ENCODE measurements at places on chromosomes 3 and 15.
A peak's percentile ranks its signal among the peaks of the same experiment; 100 is the strongest.

GRCh38 chr15:92864127-92864814 lies 35.9 kb upstream of the CHD2 start:
- no peak for DNase-seq

- DNase-seq: no peak
Observed at GRCh38 chr3:149282836-149283235, 50.6 kb downstream of the TM4SF18 start.

GRCh38 chr3:119352863-119353527 lies 58.8 kb downstream of the ARHGAP31 start:
- DNase-seq: peak; percentile 43

GRCh38 chr3:124295362-124295761 lies 303.4 kb upstream of the ROPN1 start:
- DNase-seq: no peak

DNA sequence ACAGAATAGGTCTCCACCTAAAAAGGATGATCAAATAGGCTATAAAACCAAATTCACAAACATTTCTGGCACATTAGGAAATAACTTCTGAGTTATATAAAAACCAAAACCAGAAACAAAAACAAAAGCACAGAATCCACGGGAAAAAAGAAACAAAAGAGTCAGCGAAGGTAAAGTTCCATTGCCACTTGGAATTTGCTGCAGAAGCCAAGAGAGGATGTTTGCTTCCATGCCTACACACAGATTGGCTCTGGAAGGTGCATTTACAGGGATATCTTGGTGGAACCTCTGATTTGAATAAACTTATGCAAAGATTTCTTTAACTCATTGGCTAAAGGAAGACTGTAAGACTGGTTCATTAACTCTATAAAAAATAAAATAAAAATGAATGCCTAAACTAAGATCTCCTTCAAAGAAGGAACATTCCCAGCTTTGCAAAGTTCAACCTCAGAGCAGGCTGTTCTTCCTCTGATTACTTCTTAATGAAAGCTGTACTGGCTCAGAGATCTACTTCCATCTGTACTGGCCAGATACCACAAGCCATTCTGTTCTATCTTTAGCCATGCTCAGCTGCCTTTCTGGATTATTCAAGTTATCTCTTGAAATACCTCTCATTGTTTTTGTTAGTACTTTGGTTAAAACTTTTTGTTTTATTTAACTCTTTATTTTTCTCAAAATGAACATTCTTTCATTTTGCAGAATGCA lies 537.5 kb upstream of the CCDC54 start:
- DNase-seq: no peak

- no peak for DNase-seq
Observed at GRCh38 chr3:187293516-187294430, 2.2 kb upstream of the MASP1 start.

- no peak for DNase-seq
Observed at GRCh38 chr3:13659221-13659969, 110.5 kb downstream of the FBLN2 start.

DNA sequence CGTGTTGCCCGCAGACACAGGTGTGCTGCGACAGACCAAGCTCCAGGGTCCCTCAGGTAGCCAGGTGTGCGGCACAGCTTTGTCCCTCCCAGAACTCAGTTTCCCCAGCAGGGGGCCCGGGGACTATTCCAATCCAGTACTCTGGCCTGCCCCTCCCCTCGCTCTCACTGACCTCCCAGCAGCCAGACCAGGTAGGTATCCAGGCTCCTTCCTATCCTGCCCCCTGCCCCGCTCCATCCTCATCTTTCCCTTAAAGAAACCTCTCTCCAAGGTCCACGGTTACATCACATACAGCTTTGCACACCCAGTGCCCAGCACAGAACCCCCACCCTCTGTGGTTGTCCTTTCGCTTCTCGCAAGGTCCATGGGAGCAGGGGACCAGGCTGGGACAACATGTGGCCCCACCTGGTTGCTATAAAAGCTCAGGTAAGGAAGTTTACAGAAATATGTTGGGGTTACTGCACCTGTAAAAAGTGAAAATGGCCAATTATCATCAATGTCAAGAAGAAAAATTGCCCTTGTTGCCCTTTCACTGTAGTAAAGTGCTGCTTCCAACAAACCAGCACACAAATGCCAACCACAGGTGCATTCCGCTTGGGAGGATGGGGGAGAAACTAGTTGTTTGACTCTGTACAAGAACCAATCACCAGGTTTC lies 7.3 kb upstream of the CYP11A1 start:
- no peak for DNase-seq

DNA sequence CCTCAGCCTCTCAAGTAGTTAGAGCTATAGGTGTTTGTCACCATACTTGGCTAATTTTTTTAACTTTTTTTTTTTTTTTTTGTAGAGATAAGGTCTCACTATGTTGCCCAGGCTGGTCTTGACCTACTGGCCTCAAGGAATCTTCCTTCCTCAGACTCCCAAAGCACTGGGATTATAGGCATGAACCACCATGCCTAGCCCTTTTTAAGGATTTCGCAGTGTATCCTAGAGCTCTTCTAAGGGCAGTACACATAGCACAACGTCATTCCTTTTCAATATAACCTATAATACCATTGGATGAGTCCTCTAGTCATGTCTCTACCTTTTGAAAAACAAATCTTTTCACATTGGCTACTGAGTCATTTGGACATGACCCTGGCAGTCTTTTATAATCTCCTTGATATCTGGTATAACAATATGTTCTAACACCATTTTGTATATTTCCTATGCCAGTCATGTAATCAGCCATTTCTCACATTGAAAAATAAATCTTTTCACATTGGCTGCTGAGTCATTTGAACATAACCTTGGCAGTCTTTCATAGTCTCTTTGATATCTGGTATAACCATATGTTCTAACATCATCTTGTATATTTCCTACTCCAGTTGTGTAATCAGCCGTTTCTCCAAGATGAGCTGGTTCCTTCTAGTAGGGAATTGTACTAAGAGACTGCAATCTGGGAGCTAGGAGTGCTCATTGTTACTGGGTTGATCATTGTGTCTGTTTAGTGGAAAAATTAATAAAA lies 944.7 kb downstream of the MCTP2 start:
- DNase-seq: no peak

DNA sequence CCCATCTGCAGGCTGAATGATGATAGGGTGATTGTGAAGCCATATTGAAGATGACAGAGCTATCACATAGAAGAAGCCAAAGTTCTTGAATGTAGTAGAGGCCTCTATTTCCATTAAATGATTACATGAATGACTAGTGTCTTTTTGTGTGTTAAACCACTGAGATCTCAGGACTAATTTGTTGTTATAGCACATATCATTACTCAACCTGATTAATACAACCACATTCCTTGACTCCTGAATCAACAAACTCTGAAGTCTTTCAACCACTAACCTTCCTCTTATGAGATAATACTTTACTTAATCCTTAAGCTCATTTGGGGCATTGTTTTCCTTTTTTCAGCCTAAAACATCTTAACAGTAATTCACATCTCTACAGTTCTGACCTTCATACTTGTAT lies 564.5 kb upstream of the ADAMTS9 start:
- DNase-seq: no peak

- no peak for DNase-seq
Observed at GRCh38 chr3:157271283-157271882, 111.4 kb upstream of the CCNL1 start.

- no peak for DNase-seq
Observed at GRCh38 chr15:53786401-53786800, 26.9 kb upstream of the WDR72 start.

DNA sequence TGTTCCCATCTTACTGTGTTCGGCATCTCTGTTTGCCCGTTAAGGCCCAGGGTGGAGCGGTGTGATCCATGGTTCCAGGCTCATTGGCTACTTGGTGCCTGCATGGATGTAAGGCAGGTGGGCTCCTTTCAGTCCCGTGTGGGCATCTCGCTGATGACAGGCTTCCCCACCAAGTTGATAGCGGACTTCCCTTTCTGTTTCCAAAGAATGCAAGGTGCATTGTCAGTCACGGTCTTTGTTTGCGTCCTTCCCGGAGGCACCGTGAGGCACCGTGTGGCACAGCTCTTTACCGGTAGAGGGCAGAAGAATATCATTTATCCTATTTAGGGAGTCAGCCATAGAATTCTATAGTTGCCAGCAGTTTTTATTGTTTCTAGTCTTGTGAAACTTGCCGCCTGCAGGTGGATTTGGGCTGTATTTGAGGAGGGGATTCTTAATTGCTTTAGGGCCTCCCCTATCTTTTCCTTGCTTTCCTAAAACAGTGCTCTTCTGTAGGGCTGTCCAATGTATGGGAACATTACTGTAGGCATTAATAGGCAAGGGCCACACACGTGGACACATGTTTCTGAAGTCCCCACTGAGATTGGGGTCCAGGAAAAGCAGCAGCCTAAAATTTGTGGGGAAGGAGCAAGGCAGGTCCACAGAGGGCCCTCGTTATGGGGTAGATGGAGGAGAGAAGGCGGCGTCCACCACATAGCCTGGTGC lies 244.1 kb downstream of the SLCO3A1 start:
- no peak for DNase-seq

DNA sequence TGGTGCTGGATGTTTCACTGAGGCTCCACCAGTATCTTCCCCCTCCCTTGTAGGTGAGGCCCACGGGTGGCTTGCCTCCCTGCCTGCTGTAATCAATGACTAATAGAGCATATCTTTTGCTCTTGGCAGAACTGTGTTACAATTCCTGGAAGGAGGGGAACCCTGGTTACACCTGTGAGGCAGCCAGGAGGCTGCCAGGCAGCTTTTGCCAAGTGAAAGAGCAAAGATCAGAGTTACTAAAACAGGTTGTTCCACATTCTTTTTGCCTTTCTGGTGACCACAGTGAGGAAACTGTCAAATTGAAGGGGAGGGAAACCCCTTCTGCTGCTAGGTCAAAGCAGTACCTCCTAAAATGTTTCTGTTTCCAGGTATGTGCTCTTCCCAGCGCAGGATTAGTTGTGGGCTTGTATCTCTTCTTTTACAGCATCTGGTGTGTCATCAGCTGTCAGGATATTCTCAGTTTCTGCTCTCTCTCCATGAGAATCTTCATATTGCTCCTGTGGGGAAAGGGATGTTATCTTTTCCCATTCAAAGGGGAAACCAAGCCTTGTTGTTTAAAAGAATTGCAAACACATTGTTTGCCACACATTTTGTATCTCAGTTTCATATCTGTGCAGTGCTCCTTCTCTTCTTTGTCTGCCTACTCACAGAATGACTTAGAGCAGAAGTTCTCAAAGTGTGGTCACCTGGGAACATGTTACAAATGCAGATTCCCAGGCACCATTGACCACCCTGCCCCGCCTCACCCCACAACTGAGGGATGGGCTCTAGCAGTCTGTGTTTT lies 137.4 kb upstream of the UMPS start:
- no peak for DNase-seq

DNA sequence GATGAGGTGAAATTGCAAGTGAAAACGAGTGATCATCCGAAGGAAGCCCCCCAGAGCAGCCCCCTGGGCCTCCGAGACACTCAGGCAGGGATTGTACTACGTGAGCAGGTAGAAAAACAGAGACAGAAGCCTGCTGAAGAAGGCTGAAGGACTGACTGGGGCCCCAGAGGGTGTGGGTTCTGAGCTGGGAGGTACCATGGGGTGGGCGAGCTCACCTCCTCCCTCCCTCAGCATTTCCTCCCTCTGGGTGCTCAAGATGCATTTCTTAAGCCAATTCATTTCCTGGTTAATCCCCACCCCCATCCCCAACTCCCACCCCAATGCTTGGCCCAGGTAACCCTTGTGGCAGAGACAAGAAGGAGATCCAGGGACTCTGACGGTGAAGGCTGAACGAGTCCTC lies 108.7 kb downstream of the BDH1 start:
- no peak for DNase-seq

- no peak for DNase-seq
Observed at GRCh38 chr3:189507856-189508255, 123.3 kb upstream of the TP63 start.

GRCh38 chr15:25737218-25737643 lies 125.9 kb downstream of the ATP10A start:
- DNase-seq: no peak

DNA sequence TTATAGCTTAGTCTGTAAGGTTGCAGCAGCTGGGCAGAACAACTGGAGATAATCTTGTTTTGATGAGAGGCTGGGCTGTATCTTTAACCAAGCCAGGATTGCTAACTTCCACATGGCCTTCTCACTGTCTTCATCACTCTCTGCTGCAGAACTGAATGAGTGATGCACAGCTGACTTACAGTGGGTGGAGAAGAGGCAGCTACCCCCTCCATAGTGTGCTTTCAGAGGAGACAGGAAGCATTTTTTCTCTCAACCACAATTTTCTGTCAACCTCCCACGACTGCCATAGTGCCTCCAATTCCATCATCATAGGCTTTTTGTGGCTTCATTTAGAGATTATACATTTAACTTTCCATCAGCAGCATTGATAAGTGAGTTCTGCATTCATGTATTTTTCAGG lies 168.2 kb downstream of the CLSTN2 start:
- DNase-seq: no peak

DNA sequence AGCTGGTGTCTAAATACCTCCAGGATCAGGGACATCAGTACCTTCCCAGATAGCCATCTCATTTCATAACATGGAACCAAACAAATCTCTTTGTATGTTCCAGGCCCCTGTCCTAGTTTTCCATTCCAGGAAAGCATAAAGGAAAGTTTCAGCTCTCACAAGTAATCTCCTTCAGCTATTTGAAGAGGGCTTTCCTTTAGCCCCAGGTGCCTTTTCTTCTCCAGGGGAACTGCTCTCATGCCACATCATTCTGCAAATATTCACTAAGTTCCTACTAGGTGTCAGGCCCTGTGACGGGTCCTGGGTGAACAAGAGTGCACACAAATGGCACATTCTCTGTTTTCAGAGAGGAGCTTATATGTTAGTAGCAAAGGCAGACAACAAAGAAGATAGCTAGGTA lies 136.1 kb downstream of the ADAMTS9 start:
- DNase-seq: no peak

GRCh38 chr3:32488474-32489008 lies 14.1 kb downstream of the CMTM6 start:
- no peak for DNase-seq

GRCh38 chr3:37487785-37488184 lies 313.4 kb upstream of the LRRFIP2 start:
- no peak for DNase-seq

- DNase-seq: no peak
Observed at GRCh38 chr15:83030021-83030420, 18.6 kb upstream of the C15orf40 start.

DNA sequence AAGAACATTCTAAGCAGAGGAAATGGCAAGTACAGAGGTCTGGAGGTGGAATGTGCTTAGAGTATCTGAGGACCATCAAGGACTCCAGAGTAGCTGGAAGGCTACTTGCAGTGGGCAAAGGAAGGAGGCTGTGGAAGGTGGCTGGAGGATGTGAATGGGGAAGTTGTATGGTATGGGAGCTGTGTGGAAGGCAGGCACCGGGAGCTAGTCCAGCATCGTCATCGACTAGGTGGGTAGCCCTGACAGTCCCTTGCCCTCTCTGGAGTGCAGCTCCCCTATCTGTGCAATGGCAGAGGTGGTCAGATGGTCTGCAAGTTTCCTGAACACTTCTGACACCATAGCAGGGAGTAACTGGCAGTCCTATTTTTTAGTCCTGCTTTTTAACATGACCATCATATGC lies 19.3 kb downstream of the CCDC13 start:
- DNase-seq: no peak

GRCh38 chr15:35142578-35142977 lies 57.5 kb upstream of the NANOGP8 start:
- no peak for DNase-seq

All from stromal cell of bone marrow (primary cell).